ENCODE measurements at places on chromosomes 6 and 20.

GRCh38 chr6:162701551-162701950 lies 26.0 kb downstream of the PRKN start:
- no peak for DNase-seq

GRCh38 chr20:5195655-5196054 lies 68.8 kb downstream of the CDS2 start:
- DNase-seq = peak; percentile 8

DNA sequence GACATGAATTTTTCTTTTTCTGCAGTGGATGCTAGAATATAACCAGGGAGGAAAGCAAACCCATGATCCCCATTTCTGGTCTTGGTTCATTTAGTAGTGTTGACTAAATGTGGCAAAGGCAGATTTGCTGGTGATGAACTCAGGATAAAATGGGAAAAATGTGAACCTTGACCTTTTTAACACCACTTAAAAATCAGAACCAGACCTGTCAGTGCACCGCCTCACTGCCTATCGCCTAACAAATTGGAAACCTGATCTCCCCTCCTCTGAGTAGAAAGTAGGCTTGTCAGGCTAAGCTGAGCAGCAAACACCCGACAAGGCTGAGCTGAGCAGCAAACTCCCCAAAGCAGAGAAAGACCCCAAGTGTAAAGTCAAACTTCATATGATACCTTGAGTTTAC lies 254.8 kb downstream of the FOXC1 start:
- DNase-seq = no peak

DNA sequence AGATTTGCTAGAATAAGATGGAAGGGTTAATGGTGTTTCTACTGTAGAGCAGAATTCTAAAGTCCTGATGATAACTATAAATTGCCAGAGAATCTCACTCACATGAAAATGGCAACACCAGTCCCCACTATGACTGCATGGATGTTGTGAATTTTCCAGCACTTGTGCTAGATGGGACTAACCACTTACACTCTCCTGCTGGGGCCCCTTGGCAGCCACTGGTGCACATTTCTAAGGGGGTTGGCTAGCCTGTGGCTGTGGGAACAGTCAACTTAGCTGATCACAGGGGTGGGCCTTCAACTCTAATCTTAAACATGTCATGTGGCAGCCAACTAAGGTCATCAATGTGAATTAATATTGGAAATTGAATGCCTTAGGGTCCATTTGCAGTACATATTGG lies 271.2 kb downstream of the PHACTR1 start:
- DNase-seq = no peak

- DNase-seq = no peak
Measured at GRCh38 chr6:25122001-25122400, 157.2 kb upstream of the CARMIL1 start.
